ENCODE measurements at places on chromosomes 7 and 10. TPM values are rescaled to one million over a fixed set of nuclear protein-coding genes. Genes with fewer than 3 reads are reported as not detected.

GRCh38 chr10:4070184-4070583, 285.2 kb upstream of the KLF6 start:
- no peak for DNase-seq
- no peaks in the 10 kb centered on the region for H3K27me3 ChIP-seq
- H3K4me3 ChIP-seq, result no peak overlapping the region

- no peaks in the 10 kb centered on the region for H3K4me1 ChIP-seq
- no peak for DNase-seq
- peaks cover 11% of the 10 kb centered on the region for H3K36me3 ChIP-seq
- H3K4me3 ChIP-seq, result no peak overlapping the region
- H3K27me3 ChIP-seq, result no peaks in the 10 kb centered on the region
Observed at GRCh38 chr10:6507311-6507710, 72.8 kb downstream of the PRKCQ start.

DNA sequence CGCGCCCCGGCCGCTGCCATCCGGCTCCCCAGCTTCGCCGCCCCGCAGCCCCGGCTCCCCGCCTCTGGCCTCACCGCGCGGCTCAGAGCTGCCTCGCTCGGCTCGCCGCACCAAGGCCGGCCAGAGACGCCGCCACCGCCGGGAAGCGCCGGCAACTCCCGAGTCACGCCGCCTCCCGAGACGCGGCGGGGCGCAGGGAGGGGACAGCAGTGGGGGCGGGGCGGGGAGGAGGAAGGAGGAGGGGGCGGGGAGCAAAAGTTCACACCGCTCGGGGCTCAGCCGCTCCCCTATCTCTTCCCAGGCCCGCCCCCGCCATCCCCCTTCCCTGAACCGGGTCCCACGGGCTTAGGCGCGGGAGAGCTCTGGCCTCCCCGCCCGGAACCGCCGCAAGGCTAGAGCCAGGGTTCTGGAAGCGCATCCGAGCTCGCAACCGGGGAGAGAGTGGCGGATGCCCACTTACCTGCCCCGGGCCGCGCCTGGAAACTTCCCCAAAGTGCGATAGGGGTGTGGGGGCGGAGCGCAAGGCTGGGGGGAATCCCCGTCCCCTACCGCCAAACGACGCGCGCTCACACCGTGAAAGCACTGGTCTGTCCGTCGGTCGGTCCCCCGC, 1.0 kb downstream of the CHST15 start:
- H3K27me3 ChIP-seq, result peaks cover 24% of the 10 kb centered on the region
- peak overlapping the region; percentile 65 for H3K4me3 ChIP-seq
- no peaks in the 10 kb centered on the region for H3K36me3 ChIP-seq
- peaks cover 37% of the 10 kb centered on the region for H3K4me1 ChIP-seq
- peak; percentile 96 for DNase-seq

TRPV5 gene
- not detected for total RNA-seq

- no peaks in the 10 kb centered on the region for H3K4me1 ChIP-seq
- no peaks in the 10 kb centered on the region for H3K36me3 ChIP-seq
- DNase-seq, result no peak
- H3K4me3 ChIP-seq, result no peak overlapping the region
- no peak overlapping the region for H3K27ac ChIP-seq
Observed at GRCh38 chr7:88233828-88234227, 14.0 kb upstream of the SRI start.

DNA sequence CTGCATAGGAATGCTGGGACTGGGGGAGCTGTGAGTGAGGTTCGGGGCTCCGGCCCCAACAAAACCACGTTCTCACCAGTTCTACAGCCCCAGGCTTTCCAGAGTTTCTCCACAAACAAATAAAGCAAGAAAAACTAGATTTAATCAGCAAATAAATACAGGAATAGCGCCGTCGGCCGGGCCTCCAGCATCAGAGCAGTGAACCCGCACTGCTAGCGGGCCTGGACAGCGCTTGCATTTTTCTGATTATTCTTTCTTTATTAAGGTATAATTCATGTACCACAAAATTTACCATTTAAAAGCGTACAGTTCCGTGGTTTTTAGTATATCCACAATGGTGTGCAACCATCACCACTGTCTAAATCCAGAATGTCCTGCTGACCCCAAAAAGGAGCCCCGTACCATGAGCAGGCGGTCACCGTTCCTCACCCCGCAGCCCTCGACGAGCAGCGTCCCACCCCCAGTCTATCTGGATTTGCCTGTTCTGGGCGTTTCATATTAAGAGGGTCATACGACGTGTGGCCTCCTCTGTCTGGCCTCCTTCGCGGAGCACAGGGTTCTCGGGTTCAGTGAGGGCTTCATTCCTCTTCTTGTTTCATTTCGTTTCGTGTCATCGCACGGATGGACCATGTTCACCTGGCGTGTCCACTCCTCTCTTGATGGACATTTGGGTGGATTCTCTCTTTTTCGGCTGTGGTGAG, 35.5 kb upstream of the FOXL3 start:
- no peak overlapping the region for H3K27ac ChIP-seq
- H3K27me3 ChIP-seq, result no peaks in the 10 kb centered on the region
- no peaks in the 10 kb centered on the region for H3K4me1 ChIP-seq

DNA sequence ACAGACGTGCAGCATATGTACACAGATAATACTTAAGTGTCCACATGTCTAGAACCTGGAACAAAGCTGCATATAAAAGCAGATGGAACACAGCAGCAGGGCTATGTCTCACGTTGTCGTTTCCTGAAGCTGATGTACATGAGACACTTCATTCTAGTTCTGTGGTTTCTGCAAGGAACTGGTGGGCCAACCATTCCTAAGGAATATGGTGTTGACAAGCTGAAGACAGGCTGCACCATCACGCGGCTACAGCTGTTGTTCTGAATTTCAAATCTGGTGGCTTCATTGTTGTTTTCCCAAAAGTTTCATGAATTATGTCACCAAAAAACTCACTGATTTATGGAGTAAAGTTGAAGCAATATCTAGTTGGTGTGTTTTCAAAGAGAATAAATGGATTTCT, 33.7 kb downstream of the PRKAG2 start:
- no peaks in the 10 kb centered on the region for H3K27me3 ChIP-seq
- no peak overlapping the region for H3K4me3 ChIP-seq
- no peak for DNase-seq
- no peak overlapping the region for H3K27ac ChIP-seq
- no peaks in the 10 kb centered on the region for H3K36me3 ChIP-seq

GPR26 gene
- not detected for total RNA-seq

- H3K27me3 ChIP-seq, result no peaks in the 10 kb centered on the region
- no peak overlapping the region for H3K27ac ChIP-seq
- H3K4me3 ChIP-seq, result no peak overlapping the region
- no peaks in the 10 kb centered on the region for H3K4me1 ChIP-seq
Observed at GRCh38 chr10:71265618-71266146, 53.3 kb downstream of the UNC5B start.

GRCh38 chr10:110273474-110273873, 31.2 kb downstream of the SMNDC1 start:
- no peak overlapping the region for H3K4me3 ChIP-seq
- H3K36me3 ChIP-seq, result no peaks in the 10 kb centered on the region
- H3K27ac ChIP-seq, result no peak overlapping the region
- no peak for DNase-seq

DNA sequence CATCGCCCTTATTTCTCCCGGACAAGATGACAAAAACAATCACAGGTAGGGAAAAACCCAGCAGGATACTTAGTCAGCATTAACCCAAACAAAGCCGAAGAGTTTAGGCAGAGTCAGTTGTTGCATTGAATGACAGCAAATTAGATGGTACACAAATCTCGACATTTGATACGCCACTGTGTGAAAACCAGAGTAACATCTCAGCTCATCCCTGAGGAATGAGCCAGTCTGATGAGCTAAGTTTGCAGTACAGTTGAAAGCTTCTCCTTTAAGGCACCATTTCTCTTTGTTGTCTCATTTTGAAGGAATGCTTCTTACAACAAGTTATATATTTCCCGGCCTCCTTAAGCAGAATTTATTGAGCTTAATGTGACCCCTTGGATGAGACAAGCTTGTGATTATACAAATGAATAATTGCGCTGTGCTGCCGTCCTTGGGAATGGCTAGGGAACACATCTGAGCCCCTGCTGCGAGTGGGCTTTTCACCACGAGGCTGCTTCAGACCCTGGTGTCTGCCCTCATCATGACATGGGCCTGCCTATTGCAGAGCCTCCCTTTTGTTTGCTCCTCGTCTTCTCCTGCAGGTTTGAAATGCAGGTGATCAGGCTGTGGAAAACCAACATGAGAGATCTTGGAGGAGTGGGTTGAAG, 137.3 kb downstream of the CELF2 start:
- H3K4me3 ChIP-seq, result no peak overlapping the region
- H3K27ac ChIP-seq, result no peak overlapping the region
- H3K27me3 ChIP-seq, result no peaks in the 10 kb centered on the region
- no peak for DNase-seq
- peaks cover 50% of the 10 kb centered on the region for H3K4me1 ChIP-seq

EPHA1 gene
- 1.3 TPM for total RNA-seq

DNA sequence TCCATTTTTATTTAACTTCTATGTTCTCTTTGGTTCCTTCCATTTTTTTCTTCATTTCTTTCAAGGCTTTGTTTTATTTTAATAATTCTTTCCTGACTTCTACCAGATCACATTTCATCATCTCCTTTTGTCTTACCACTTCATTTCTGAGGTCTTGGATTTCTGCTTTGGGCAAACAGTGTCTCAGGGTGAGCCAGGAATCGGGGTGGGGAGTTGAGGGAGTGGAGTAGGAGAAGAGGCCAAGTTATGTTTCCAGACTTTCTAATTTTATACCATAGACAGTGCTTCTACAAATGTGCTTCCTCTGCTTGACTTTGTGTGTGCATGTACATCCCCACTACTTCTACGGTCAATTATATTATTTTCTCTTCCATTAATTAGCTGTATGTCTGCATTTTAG, 112.1 kb downstream of the PRKG1 start:
- H3K27me3 ChIP-seq, result no peaks in the 10 kb centered on the region
- H3K4me1 ChIP-seq, result no peaks in the 10 kb centered on the region
- no peak for DNase-seq
- H3K4me3 ChIP-seq, result no peak overlapping the region

GRCh38 chr7:110645060-110645459, 445.9 kb upstream of the LRRN3 start:
- no peak overlapping the region for H3K27ac ChIP-seq
- no peak for DNase-seq
- H3K4me3 ChIP-seq, result no peak overlapping the region
- no peaks in the 10 kb centered on the region for H3K27me3 ChIP-seq

DNA sequence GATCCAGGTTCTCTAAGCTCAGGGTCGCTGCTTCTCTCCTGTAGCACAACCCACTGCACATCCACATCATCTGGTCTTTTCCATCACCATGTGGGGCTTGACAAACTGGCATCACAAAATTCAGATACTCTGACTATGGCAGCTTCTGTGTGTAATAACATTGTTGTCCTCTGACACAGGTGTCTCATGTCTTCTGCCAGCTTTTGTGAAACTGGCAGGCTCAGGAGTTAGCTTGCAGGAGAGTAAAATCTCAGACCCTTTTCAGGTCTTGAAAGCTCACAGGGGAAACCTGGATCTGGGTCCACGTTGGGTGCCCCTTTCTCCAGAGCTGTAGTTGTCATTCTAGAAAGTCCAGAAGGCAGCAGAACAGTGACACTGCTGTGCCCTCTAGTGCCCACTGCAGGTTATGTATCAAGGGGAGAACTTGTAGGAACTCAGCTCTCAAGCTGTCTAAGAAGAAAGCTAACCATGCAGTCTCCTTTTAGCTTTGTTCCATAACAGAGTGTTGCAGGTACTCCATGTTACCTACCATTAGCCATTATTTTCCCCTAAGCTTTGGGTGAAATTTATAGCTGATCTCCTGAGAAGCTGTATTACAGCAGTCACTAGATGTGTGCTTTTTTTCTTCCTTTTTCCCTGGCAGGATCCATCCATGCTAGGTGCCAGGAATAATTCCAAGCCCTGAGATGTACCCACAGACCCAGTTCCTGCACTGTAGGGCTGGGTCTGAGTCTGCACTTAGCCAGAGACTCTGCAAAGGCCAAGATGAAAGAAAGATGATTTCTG, 102.7 kb downstream of the ZNF248 start:
- H3K4me1 ChIP-seq, result no peaks in the 10 kb centered on the region
- no peaks in the 10 kb centered on the region for H3K36me3 ChIP-seq
- no peak overlapping the region for H3K4me3 ChIP-seq
- no peak overlapping the region for H3K27ac ChIP-seq

DNA sequence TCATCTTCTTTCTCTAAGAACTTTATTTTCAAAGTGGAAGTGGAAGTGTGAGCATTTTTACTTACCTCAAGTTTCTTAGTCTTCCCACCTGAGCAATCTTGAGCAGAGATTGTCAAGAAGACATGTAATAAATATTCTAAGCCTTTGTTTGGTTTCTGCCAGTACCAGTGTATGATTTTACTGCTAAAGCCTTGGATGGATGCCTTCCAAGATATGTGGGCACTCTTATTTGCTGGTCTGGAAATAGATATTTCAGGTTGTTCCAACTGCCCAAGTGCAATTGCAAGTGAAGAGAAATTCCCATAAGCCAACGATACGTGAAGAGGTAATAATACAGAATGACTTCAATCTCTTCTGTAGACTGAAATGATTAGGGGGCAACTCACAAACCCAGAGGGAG, 18.2 kb upstream of the TARP start:
- no peak for DNase-seq
- H3K27ac ChIP-seq, result no peak overlapping the region
- H3K4me1 ChIP-seq, result no peaks in the 10 kb centered on the region
- H3K4me3 ChIP-seq, result no peak overlapping the region

DNA sequence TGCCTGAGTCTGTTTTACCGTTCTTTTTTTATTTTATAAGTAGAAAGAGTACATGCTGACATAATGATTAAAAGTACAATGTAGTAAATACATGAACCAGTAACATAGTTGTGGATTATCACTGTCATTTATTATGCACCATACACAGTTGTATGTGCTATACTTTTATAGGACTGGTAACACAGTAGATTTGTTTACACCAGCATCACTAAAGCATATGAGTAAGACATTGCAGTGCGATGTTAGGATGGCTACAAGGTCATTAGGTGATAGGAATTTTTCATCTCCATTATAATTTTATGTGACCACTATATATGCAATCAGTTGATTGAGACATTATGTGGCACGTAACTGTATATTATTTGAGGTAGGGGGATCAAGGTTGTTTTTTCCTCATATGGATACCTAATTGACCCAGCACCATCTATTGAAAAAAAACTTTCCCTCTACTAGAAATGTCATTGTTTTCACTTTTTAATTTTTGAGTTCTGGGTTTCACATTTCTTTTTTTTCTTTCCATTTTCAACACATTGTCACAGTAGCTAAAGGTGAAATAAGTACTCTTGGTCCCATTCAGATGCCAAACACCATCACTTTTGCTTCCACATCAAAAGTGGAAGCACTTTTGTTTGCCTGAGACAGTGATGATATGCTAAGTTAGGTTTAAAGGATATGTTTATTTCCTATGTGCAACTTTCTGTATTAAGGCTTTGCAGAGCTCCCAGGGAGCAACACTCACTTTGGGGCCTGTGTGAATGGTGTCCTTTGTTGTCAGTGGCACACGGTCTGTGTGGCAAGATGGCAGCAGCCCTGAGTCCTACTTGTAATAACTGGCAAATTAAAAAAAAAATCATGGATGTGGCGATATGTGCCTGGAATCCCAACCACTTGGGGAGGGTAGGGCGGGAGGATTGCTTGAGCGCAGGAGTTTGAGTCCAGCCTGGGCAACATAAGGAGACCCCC, 17.1 kb downstream of the UBE2D1 start:
- H3K4me1 ChIP-seq, result peaks cover 21% of the 10 kb centered on the region
- no peaks in the 10 kb centered on the region for H3K36me3 ChIP-seq
- peak overlapping the region; percentile 82 for H3K27ac ChIP-seq
- no peaks in the 10 kb centered on the region for H3K27me3 ChIP-seq
- DNase-seq, result no peak

MEST gene
- 64.1 TPM for total RNA-seq

All from spleen (tissue), 13 donors.